ENCODE measurements at places on chromosomes 16 and 17. TPM values are rescaled to one million over a fixed set of nuclear protein-coding genes. Genes with fewer than 3 reads are reported as not detected.

MYH2 gene
- total RNA-seq: 9.0 TPM

CPHXL gene
- not detected for total RNA-seq

PPL gene
- total RNA-seq: 28.8 TPM

XAF1 gene
- not detected for total RNA-seq

CRYM gene
- 12.9 TPM for total RNA-seq

GFAP gene
- 1.6 TPM for total RNA-seq

USP43 gene
- 6.9 TPM for total RNA-seq

WNT9B gene
- total RNA-seq: not detected

HASPIN gene
- 29.4 TPM for total RNA-seq

TBC1D3G gene
- total RNA-seq: not detected

MRPL27 gene
- total RNA-seq: 75.6 TPM

PRKCB gene
- total RNA-seq: 12.1 TPM

PYDC1 gene
- 3.0 TPM for total RNA-seq

HBA1 gene
- total RNA-seq: 2.3 TPM

YPEL3 gene
- total RNA-seq: 43.2 TPM

CARD14 gene
- not detected for total RNA-seq

HYDIN gene
- 1.8 TPM for total RNA-seq

LPO gene
- total RNA-seq: 0.52 TPM

GPR139 gene
- total RNA-seq: 0.84 TPM

CDH5 gene
- total RNA-seq: 0.59 TPM

KRT33A gene
- not detected for total RNA-seq

HS3ST3A1 gene
- total RNA-seq: 6.6 TPM

COG4 gene
- 52.2 TPM for total RNA-seq

CBX8 gene
- 2.1 TPM for total RNA-seq

CHST4 gene
- 12.1 TPM for total RNA-seq

ZSCAN10 gene
- total RNA-seq: 209 TPM

AURKB gene
- 160 TPM for total RNA-seq

SSTR5 gene
- 0.56 TPM for total RNA-seq

NECAB2 gene
- total RNA-seq: 2.0 TPM

MC1R gene
- 2.0 TPM for total RNA-seq

TBC1D3E gene
- not detected for total RNA-seq

PLXDC1 gene
- 4.1 TPM for total RNA-seq

MRTFB gene
- total RNA-seq: 34.9 TPM

PMM2 gene
- total RNA-seq: 47.0 TPM

HSD17B1 gene
- 0.88 TPM for total RNA-seq

GUCY2D gene
- total RNA-seq: 0.48 TPM

PYY gene
- 0.42 TPM for total RNA-seq

MYO15A gene
- 1.5 TPM for total RNA-seq

SULT1A1 gene
- 4.0 TPM for total RNA-seq

Measured in H1 (cell line).